ENCODE measurements at places on chromosomes 6 and 20. TPM values are rescaled to one million over a fixed set of nuclear protein-coding genes. Genes with fewer than 3 reads are reported as not detected.

The CFAP61 gene
- not detected for total RNA-seq

The ADGB gene
- not detected for total RNA-seq

The HAO1 gene
- not detected for total RNA-seq

The OOEP gene
- not detected for total RNA-seq

The BPIFB4 gene
- not detected for total RNA-seq

The TFAP2D gene
- total RNA-seq: not detected

The TPX2 gene
- 62.2 TPM for total RNA-seq

The KCNQ2 gene
- total RNA-seq: not detected

The FKBP5 gene
- 64.7 TPM for total RNA-seq

All from airway epithelial cell (primary cell).